Thyroid gland (tissue), 4 donors: ENCODE measurements at places on chromosomes 16 and 17. TPM values are rescaled to one million over a fixed set of nuclear protein-coding genes. Genes with fewer than 3 reads are reported as not detected.

DNA sequence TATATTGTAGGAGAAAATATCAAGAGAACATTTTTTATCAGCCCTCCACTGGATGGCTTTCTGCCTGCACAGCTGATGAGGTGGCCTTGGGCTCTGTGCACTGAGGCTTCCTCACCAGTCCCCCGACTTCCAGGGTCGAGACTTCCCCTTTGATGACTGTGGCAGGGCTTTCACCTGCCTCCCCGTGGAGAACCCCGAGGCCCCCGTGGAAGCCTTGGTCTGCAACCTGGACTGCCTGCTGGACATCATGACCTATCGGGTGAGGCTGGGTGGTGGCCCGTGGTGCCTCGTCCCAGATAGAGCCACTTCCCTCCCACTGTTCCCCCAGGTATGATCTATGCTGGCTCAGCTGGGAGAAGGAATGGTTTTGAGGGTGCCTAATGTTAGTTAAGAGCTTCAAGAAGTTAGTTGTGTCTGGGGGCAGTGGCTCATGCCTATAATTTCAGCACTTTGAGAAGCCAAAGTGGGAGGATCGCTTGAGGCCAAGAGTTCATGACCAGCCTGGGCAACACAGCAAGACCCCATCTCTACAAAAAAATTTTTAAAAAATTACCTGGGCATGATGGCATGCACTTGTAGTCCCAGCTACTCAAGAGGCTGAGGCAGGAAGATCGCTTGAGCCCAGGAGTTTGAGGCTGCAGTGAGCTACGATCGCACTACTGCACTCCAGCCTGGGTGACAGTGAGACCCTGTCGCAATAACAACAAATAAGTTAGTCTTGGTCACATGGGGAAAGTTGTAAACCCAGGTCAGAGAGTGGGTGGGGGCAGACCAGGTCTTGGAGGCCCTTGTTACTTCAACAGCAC, 11.8 kb downstream of the FCSK start:
- peaks cover 12% of the 10 kb centered on the region for H3K36me3 ChIP-seq
- H3K27ac ChIP-seq, result no peak overlapping the region
- H3K27me3 ChIP-seq, result no peaks in the 10 kb centered on the region
- no peak for DNase-seq

DNA sequence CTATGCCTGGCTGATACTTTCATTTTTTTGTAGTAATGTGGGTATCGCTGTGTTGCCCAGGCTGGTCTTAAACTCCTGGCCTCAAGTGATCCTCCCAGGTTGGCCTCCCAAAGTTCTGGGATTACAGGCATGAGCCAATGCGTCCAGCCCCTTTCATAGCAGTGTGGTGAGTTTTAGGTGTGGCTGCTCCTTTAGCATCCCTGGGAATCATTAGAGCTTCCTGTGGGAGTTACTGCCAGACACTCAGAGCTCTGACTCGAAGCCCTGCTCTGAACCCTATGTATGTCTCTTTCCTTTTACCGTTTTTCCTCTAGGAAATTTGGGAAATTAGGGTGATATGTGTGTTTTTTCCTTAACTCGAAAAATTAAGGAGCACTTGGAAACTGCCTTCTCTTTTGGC, 44.5 kb downstream of the NDE1 start:
- no peak for DNase-seq
- no peak overlapping the region for H3K27ac ChIP-seq
- H3K27me3 ChIP-seq, result no peaks in the 10 kb centered on the region
- H3K4me3 ChIP-seq, result no peak overlapping the region
- H3K36me3 ChIP-seq, result peaks cover 22% of the 10 kb centered on the region

- H3K4me1 ChIP-seq, result peaks cover 31% of the 10 kb centered on the region
- H3K4me3 ChIP-seq, result no peak overlapping the region
- DNase-seq, result no peak
- H3K27me3 ChIP-seq, result no peaks in the 10 kb centered on the region
Measured at GRCh38 chr17:29571883-29572681, 3.6 kb downstream of the TP53I13 start.

- no peaks in the 10 kb centered on the region for H3K27me3 ChIP-seq
- H3K4me1 ChIP-seq, result no peaks in the 10 kb centered on the region
- no peaks in the 10 kb centered on the region for H3K36me3 ChIP-seq
- H3K27ac ChIP-seq, result no peak overlapping the region
- H3K4me3 ChIP-seq, result no peak overlapping the region
Measured at GRCh38 chr16:74521691-74522090, 85.2 kb downstream of the GLG1 start.

The SULT1A2 gene
- 17.7 TPM for total RNA-seq

DNA sequence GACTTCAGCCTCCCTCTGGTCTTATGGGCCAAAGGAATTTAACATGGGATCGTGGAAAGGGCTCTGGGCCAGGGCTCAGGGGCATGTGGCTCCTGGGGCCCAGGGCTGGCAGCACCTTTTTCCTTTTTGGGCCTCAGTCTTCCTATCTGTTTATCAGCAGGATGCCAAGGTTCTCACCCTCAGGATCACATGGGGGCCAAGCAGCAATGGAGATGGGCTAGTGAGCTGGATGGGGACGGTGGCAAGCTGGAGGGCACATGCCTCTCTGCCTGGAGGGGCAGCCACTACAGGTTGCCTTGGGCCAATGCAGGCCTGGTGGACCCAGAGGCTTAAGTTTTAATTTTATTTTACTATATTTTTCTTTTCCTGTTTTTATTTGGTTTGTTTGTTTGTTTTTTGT, 95.4 kb downstream of the CYLD start:
- H3K36me3 ChIP-seq, result no peaks in the 10 kb centered on the region
- H3K27me3 ChIP-seq, result no peaks in the 10 kb centered on the region
- DNase-seq, result no peak

GRCh38 chr16:65728167-65728566, 606.3 kb upstream of the CDH11 start:
- H3K36me3 ChIP-seq, result no peaks in the 10 kb centered on the region
- DNase-seq, result no peak
- H3K4me1 ChIP-seq, result no peaks in the 10 kb centered on the region
- no peaks in the 10 kb centered on the region for H3K27me3 ChIP-seq

DNA sequence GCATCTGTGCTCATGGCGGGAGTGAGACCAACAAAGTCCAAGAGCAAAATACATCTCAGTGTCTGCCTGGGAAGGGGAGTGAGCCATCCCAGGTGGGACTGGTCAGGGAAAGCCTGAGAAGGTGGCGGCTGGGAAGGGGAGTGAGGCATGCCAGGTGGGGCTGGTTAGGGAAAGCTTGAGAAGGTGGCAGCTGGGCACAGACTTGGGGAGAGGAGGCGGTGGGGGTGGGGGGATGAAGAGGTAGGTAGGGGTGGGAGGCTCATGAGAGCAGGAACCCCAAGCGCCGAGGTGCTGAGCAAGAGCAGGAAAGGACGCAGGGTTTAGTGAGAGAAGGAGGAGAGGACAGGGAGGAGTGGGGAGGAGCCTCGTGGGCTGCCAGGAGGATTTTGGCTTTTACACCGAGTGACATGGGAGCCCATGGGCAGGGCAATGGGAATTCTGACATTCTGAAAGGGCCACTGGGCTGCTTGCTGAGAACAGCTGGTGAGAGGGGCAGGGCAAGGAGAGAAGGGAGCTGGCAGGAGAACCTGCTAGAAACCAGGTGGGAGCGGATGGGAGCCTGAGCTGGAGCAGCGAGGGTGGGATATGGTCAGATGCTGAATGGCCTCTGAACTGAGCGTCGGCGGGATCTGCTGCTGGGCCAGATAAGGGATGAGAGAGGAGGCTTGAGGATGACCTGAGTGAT, 256.1 kb upstream of the RPL38 start:
- no peaks in the 10 kb centered on the region for H3K36me3 ChIP-seq
- no peak overlapping the region for H3K27ac ChIP-seq
- H3K27me3 ChIP-seq, result peaks cover 5% of the 10 kb centered on the region
- DNase-seq, result no peak
- peaks cover 4% of the 10 kb centered on the region for H3K4me1 ChIP-seq

DNA sequence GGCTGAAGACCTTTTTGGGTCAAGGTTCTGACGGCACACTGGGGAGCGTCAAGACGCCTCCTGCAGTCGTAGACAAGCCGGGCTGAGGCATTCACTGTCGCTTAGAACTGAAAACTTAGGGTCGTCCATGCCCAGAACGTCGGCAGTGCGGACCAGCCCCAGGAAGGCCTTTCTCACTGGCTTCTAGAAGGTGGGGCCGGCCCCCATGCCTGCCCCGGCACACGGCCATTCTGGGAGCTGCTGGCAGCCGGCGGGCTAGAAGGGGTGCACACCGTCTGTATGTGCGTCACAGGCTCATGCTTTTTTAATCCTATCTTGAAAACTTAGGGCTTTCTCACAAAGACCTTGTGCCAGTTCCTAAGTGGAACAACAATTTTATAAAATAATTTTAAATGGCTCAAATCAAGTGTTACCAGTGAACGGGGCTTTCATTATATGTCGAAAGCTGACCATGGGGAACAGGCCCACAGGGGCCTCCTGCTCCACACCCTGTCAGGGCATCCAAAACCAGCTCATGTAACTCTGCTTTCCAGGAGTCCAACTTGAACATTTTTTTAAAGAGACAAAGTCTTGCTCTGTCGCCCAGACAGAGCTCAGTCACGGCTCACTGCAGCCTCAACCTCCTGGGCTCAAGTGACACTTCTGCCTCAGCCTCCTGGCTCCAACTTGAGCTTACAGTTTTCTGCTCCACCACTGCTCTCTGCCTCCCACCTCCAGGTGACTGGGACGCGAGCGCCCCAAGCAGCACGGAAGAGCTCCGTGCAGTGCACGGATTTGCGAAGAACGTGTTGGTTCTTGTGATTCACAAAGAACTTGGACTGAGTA, 111.2 kb downstream of the ANKRD11 start:
- no peak overlapping the region for H3K4me3 ChIP-seq
- no peaks in the 10 kb centered on the region for H3K27me3 ChIP-seq
- DNase-seq, result peak; percentile 92
- no peaks in the 10 kb centered on the region for H3K36me3 ChIP-seq
- peaks cover 48% of the 10 kb centered on the region for H3K4me1 ChIP-seq
- H3K27ac ChIP-seq, result peak overlapping the region; percentile 25

DNA sequence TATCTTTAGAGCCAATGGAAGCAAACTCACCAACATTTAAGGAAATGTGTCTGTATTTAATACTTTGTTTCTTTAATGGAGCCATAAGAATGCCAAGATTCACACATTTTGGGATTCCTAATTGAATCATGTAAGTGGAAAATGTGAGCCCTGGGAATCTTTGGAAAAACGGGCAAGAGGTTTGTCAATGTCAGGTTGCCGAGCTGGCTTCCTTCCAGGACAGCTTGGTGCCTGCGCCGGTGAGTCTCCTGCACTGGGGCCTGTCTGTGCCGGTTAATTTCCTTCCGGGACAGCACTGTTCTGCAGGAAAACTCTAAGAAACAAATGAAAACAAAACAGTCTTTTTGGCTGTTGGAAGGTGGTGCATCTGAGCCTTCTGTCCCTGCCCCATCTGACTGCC, 210.6 kb downstream of the HAPSTR1 start:
- H3K36me3 ChIP-seq, result no peaks in the 10 kb centered on the region
- DNase-seq, result no peak
- no peak overlapping the region for H3K4me3 ChIP-seq
- no peaks in the 10 kb centered on the region for H3K4me1 ChIP-seq
- H3K27me3 ChIP-seq, result no peaks in the 10 kb centered on the region
- no peak overlapping the region for H3K27ac ChIP-seq

The TP53TG3C gene
- not detected for total RNA-seq

DNA sequence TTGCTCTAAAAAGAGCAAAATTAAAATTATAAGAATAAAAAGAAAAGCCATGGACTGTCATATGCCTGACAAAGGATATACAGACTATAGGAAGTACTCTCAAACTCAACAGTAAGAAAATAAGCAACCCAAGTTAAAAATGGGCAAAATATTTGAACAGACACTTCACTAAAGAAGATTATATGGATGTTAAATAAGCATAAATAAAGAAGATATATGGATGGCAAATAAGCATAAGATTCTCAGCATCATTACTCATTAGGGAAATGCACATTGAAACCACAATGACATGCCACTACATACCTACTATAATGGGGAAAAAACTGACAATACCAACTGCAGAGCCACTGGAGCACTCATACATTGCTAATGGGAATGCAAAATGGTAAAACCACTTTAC, 14.9 kb upstream of the BEAN1 start:
- H3K36me3 ChIP-seq, result no peaks in the 10 kb centered on the region
- no peaks in the 10 kb centered on the region for H3K27me3 ChIP-seq
- no peak overlapping the region for H3K4me3 ChIP-seq
- no peaks in the 10 kb centered on the region for H3K4me1 ChIP-seq

GRCh38 chr16:476039-476438, 50.6 kb downstream of the RAB11FIP3 start:
- H3K27me3 ChIP-seq, result no peaks in the 10 kb centered on the region
- no peak overlapping the region for H3K4me3 ChIP-seq
- no peaks in the 10 kb centered on the region for H3K4me1 ChIP-seq
- no peak overlapping the region for H3K27ac ChIP-seq

DNA sequence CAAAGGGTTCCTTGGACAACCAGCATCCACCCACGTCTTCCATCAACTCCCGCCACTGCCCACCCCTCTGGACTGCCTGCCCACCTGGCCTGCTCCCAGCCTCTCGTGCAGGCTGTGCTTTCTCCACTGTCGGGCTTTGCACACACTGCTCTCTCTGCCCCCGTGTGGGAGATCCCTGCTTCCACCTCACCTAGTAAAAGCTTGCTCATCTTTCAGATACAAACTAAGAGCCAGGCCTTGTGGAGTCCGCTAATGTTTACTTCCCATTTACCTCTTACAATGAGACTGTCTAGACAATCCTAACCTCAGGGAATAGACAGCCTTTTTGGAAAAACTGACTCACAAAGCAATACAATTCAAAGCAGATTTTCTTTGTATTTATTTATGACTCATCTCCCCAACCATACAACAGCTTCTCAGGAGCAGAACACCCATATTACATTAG, 67.6 kb downstream of the USP31 start:
- no peak for DNase-seq
- H3K27me3 ChIP-seq, result no peaks in the 10 kb centered on the region
- no peaks in the 10 kb centered on the region for H3K4me1 ChIP-seq
- no peak overlapping the region for H3K27ac ChIP-seq
- no peak overlapping the region for H3K4me3 ChIP-seq
- H3K36me3 ChIP-seq, result peaks cover 4% of the 10 kb centered on the region

- peak within 1 kb of the TSS; percentile 86 for H3K27ac ChIP-seq
- H3K4me3 ChIP-seq, result peak within 1 kb of the TSS; percentile 62
Measured at GRCh38 chr16:66549284-66550131, at the start of gene TK2. Gene TK2, minus strand, starts transcription at chr16:66550122. Its CDS starts 61 bp downstream, at chr16:66550061.

DNA sequence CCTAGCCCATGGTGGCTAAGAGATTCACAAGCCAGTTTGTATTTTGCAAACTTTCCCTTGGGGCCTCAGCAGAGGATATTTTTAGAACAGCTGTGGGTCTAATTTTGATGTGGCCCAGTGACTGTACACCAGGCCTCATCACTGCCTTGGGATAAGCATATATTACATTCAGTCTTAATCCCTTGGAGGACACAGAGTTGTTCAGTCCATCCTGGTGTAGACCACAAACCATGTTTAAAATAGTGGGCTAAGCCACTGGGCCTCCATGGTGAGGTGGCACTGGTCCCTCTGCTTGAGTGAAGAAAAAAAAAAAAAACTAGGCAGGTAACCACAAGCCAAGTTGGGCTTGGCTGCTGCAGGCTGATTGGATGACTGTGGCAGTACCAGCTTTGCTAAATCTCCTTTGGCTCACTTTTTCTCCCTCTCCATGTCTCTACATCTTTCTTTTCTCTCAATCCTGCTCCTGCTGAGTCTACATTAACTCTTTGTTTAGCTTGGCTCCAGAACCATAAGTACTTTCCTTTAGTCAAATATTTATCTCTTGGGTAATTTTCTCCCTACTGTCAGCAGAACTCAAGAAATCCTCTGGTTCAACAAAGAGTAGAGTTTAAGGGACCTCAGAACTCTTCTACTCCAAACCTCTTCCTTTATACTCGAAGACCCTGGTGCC, 120.0 kb upstream of the TBX2 start:
- no peaks in the 10 kb centered on the region for H3K36me3 ChIP-seq
- H3K27ac ChIP-seq, result no peak overlapping the region
- DNase-seq, result no peak
- no peak overlapping the region for H3K4me3 ChIP-seq
- H3K27me3 ChIP-seq, result no peaks in the 10 kb centered on the region
